ENCODE measurements at places on chromosomes 3 and 15. TPM values are rescaled to one million over a fixed set of nuclear protein-coding genes. Genes with fewer than 3 reads are reported as not detected.

The THAP10 gene
- total RNA-seq = 7.2 TPM

The MYZAP gene
- 3.4 TPM for total RNA-seq

The KCNMB2 gene
- not detected for total RNA-seq

The TPRG1 gene
- 0.30 TPM for total RNA-seq

The STAC gene
- 4.9 TPM for total RNA-seq

The P2RY14 gene
- total RNA-seq = not detected

The DAZL gene
- not detected for total RNA-seq

The RYR3 gene
- not detected for total RNA-seq

The DPPA2 gene
- total RNA-seq = not detected

The TEX264 gene
- total RNA-seq = 96.8 TPM

The RNU6-1 gene
- not detected for total RNA-seq

The LRTM1 gene
- total RNA-seq = not detected

The RBP2 gene
- total RNA-seq = not detected

The C15orf62 gene
- total RNA-seq = not detected

Data from hair follicular keratinocyte (primary cell).